Spinal cord (tissue), 10 donors: ENCODE measurements at places on chromosomes 3 and 15.

DNA sequence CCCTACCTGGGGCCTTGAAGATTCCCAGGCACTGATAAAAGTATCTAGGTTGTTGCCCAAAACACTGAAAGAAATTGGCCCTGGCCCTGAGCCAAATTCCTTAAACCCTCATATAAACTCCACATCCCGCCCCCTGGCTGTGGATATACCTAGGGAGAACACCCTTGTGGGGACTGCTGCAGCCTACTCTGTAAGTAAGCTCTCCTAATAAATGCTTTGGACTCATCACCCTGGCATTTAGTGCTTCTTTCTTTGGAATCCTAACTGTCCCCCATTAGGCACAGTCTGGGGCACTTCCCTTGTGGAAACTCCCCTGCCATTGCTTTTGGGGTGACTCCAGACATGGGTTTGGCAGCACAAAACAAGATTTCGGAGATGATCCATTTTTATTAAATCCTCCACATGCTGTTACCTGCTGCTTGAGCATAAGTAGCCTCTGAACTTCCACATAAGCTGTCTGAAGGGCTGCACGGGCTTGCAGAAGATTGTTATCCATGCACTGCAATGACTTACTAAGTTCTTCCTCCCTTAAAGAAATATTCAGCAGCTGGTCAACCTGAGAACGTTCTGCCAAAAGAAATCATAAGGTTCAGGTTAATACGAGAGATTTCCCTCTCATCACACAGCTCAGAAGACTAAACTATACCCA lies 46.4 kb downstream of the ZNF106 start:
- DNase-seq, result no peak

DNA sequence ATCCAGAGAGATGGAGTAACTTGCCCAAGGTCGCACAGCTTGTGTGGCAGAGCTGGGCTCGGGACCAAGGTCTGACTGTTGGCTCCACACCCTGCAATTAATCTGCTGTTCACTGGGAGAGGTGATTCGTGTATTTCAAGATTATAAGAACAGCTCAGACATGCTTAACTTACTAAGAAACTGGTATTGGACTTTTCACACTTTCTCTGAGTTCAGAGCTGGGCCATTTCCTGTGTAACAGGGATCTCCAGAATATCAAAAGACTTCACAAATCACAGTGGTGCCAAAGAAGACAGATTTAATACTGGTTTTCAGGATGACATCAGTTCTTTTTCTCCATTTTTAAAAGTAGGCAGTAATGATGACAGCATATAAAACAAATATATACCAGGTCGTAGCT lies 156.8 kb upstream of the UBE2E1 start:
- no peak for DNase-seq

- DNase-seq, result no peak
Observed at GRCh38 chr3:3552761-3553160, 246.5 kb upstream of the LRRN1 start.

GRCh38 chr3:174202561-174202960 lies 656.6 kb upstream of the NAALADL2 start:
- no peak for DNase-seq

GRCh38 chr3:108090049-108090700 lies 656 bp downstream of the CD47 start:
- DNase-seq, result peak; percentile 84

DNA sequence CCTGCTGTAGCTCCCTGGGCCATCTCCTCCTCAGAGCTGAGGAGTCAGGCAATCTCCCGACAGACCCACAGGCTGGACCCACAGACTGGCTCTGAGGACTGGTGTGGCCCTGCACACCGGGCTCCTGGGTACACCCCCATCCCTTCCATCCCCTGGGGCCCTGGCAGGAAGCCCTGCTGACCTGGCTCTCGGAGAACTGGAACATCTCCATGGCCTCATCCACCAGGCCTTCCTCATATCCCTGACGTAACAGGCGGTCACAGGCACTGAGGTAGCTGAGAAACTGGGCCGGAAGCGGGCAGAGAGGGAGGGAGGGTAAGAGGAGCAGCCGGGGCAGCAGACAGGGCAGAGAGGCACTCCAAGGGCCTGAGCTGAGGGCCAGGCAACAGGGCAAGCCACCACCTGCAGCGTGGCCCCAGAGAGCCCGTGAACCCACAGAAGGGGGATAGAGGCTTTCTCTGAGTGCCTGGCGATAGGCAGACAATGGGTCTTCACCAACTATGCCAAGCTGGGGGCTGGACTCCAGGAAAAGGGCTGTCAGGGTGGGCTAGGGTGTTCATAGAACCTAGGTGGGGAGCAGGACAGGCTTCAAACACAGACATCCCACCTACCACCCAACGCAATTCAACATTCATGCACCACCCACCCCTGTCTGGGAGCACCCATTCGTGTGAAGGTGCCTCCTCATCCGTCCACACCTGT lies 17.9 kb downstream of the KBTBD13 start:
- DNase-seq, result no peak

GRCh38 chr3:190579514-190580137 lies 65.7 kb downstream of the IL1RAP start:
- DNase-seq, result no peak

DNA sequence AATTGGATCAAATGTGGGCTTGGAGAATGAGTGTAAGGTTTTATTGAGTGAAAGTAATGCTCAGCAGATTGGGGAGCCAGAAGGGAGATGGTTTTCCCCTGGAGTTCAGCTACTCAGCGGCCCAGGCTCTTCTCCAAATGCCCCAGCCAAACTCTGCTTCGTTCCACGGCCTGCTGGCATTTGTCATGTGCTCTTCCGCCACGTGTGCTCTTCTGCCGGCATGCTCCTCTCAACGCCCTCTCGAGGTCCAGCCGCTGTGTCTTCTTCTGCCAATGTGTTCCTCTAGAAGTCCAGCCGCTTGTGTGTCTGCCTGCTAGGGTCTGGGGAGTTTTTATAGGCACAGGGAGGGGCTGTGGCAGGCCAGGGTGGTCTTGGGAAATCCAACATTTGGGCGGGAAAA lies 156.8 kb downstream of the RBPMS2 start:
- DNase-seq, result no peak

DNA sequence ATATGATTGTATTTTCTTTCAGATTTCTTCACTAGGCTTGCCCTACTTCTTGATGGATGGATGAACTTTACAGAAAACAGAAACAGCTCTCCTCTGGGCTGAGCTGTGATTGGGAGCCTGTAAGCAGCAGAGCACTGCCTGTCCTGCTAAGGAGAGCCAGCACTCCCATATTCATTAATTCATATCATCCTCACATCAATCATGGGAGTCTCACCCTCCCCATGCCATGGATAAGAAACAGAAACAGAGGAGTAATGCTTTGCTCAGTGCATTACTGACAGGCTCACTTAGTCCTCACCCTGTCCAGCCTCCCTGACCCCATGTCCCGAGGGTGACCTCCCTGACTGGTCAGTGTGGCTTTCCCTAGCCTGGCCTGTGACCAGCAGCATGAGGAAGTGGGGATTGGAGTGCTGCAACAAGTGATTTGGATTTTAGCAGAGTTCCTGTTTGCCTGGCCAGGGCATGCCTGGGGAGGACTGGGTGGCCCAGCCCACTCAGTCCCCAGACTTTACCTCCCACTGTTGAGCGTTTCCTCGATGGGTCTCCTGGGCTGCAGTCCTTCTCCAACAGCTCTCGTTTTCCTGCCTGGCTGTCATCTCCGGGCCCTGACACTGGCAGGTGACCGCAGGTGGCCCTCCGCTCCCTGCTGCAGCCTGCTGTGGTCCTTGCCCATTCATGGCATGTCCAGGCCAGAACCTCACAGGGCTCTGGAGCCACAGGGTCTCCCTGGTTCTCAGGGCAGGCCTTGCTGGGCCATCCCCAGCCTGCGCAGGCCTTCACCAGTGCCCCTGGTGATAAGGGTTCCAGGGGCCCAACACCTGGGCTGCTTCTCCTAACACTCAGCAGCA lies 1.3 kb upstream of the TMIE start:
- no peak for DNase-seq

DNA sequence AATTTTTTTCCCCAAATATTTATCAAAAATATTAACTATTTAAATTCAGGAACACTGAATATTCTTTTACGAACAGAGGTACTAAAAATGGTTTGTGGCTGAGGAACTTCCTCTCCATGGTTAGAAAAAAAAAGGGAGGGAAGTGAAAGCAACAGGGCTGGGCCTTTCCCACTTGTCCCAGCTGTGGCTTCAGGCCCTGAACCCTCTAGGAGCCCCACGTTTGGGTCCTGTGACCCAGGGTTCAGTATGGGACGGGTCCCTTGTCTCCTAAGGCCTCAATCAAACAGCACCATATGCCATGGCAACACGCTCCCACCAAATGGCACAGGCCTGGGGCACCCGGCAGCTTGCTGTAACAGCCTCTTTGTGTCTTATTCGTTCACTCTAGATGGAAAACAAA lies 32.4 kb downstream of the POC1A start:
- DNase-seq, result no peak

DNA sequence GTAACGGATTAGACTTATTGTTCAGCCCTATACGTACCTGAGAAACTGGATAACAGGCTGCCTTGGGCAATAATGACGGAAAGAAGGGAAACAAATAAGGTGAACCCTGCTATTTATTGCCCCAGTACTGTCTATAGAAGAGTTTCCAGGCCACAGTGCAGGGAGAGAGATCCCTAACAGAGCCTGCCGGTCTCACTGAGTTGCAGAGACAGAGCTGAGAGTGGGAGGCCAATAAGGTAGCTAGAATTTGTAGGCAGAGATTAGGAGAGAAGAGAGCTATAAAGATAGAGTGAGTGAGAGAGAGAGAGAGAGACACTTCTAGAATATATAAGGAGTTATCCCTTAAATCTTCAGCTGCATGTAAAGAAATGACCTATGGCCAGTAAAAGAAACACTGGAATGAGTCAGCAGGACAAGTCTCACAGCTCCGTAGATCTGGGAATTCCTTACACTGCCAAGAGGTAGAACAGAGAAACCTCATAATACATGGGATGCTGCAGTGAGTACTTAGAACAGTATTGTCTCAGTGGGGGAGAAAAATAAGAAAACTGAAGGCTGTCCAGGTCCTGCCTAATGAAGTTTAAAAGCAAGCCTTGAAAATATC lies 51.8 kb downstream of the ST3GAL6 start:
- DNase-seq, result no peak

- no peak for DNase-seq
Observed at GRCh38 chr3:108159865-108160264, 62.4 kb downstream of the IFT57 start.

DNA sequence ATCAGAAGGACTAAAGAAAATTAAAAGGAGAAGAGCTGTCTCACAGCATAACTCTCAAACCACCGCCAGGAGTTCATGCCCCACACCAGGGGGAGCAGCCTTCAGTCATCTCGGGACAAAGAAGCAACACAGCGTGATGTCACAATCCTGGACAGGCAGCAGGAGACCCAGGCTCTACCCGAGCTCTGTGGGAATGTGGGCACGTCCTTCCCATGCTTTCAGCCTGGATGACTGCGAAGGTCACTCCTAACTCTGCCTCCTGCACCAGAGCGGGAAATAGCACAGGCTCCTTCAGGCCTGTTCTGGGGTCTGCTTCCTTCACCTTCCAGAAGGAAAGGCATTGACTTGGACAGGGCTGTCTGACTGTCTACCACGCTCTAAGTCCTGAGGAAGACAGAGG lies 31.3 kb downstream of the NOX5 start:
- DNase-seq, result no peak

GRCh38 chr15:26773067-26773877 lies 406 bp upstream of the GABRB3 start:
- DNase-seq, result peak; percentile 96

GRCh38 chr3:15800327-15800726 lies 2.5 kb upstream of the ANKRD28 start:
- no peak for DNase-seq
